ENCODE measurements at places on chromosomes 5 and 9. TPM values are rescaled to one million over a fixed set of nuclear protein-coding genes. Genes with fewer than 3 reads are reported as not detected.

MLANA gene
- total RNA-seq: not detected

MELK gene
- total RNA-seq: 6.2 TPM

GRCh38 chr5:126003309-126003708 lies 419.9 kb upstream of the GRAMD2B start:
- peak; percentile 93 for DNase-seq
- no peaks in the 10 kb centered on the region for H3K36me3 ChIP-seq
- peak overlapping the region; percentile 61 for H3K27ac ChIP-seq
- H3K4me1 ChIP-seq: peaks cover 9% of the 10 kb centered on the region

- H3K27ac ChIP-seq: no peak overlapping the region
- no peaks in the 10 kb centered on the region for H3K27me3 ChIP-seq
- H3K4me3 ChIP-seq: no peak overlapping the region
- DNase-seq: no peak
- no peaks in the 10 kb centered on the region for H3K4me1 ChIP-seq
Observed at GRCh38 chr5:126659805-126660482, 59.2 kb downstream of the PHAX start.

DNA sequence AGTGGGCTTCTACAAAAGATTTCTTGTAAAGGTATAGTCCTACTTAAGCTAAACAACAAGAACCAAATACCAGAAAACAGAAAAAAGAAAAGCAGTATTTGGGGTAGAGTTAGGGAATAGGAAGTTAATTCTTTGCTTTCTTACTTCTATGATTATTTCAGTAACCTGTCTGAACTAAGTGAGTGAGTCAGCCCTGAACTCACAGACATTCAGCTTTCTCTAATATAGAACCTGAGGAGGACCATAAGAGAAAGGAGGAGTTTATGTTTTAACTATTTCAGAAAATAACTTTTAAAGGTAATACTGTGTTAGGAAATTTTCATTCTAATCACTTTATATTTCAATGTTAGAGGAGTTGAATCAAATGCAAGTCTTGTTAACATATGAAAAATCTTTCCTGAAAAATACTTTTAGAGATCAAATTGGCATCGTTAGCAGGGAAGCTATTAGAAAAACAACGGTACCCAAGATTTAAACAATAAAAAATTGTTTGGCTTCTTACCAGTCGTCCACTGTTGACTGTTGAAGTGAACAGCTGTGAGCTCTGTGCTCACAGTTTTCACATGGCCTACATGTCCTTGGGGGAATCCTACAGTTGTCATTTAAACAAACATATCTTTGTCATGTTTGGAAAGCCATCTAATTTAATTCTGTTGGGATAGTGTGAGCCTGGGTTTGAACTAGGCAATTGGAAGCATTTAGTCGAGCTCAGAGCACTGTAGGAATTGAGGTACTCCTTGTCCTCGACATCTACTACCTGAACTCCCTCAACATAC lies 19.9 kb upstream of the ZFAND5 start:
- no peaks in the 10 kb centered on the region for H3K36me3 ChIP-seq
- H3K4me1 ChIP-seq: peaks cover 7% of the 10 kb centered on the region
- H3K27me3 ChIP-seq: no peaks in the 10 kb centered on the region
- no peak overlapping the region for H3K4me3 ChIP-seq
- peak; percentile 25 for DNase-seq

GRCh38 chr5:154541553-154541952 lies 63.5 kb upstream of the HAND1 start:
- no peaks in the 10 kb centered on the region for H3K36me3 ChIP-seq
- peaks cover 8% of the 10 kb centered on the region for H3K27me3 ChIP-seq
- no peak for DNase-seq

DNA sequence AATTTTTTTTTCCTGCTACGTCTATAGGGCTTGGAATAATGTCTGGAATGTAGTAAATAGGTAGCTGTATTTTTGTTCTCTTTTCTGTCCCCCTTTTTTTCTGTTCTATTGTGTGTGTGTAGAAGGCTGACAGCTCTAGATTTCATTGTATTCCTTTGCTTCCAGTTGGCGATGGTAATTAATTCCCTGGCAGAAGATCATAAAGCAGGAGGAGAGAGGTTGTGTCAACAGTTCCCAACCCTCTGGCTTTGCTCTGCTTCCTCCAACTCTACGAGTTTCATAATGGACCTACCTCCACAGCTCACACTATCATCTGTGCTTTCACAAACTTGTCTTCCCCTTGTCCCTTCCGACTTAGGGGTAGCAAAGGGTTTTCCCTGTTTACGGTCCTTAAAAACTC lies 117.9 kb upstream of the CDH18 start:
- DNase-seq: no peak
- no peaks in the 10 kb centered on the region for H3K36me3 ChIP-seq

- H3K36me3 ChIP-seq: no peaks in the 10 kb centered on the region
- H3K27ac ChIP-seq: no peak overlapping the region
- peaks cover 20% of the 10 kb centered on the region for H3K4me1 ChIP-seq
- no peak overlapping the region for H3K4me3 ChIP-seq
- peak; percentile 65 for DNase-seq
Observed at GRCh38 chr9:32398207-32398606, 13.8 kb downstream of the ACO1 start.
